ENCODE measurements at places on chromosomes 4 and X. TPM values are rescaled to one million over a fixed set of nuclear protein-coding genes. Genes with fewer than 3 reads are reported as not detected.

DNA sequence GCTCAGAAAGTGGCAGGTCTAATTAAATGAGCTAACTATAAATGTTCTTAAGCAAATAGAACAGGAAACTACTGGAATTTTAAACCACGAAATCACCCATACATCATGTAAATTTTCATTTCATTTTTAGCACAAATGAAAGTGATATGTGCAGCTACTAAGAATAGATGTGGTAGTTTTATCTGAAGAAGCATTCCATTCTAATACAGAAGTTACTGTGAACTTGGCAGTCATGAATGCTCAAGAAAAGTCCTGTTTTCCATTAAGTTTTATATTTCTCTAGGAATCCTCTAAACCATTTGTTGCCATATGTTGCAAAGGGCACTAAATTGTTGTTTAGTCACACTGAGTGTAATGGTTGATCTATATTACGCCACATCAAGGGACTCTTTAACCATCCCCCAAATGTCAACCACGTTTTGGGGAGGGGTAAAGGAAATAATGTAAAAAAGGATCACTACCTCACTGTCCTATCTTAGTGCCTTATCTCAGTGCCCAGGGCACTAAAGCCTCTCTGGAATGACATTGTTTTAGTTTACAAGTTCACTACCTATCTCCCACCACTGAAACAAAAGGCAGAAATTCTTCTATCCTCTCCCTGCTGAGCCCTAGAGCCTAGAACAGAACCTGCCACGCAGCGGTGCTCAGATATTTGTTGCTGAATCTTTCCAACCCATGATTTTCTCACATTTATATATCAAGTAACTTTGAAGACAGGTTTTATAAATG, 118.0 kb downstream of the SHISA3 start:
- DNase-seq: no peak

GRCh38 chr4:152635851-152636250, 43.9 kb downstream of the TMEM154 start:
- DNase-seq: no peak

DNA sequence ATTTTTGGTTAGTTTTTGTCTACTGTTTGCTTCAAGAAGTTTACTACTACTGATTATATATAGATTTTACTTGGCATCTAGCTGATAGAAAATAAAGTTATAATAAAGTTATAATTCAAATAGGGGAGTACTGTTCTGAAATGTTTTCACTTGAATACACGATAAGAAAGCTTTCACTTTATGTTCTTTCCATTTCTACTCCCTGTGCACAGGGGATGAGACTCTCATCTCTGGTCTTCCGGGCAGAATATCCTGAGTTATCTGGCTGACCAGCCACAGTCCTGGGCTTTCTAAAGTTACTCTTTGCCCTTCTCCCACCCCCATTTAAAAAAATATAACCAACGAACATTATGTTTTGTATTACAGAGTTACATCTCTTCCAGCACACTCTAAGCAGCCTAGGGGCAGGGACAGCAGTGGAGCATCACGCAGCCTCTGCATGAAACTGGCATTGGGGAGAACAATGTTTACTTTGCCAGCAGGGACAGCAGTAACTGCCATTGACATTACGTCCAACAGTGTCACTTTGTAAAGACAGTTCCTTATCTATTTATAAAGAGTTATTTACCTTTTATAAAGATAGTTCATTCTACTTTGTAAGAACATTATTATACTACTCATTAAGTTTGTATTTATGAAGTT, 64.3 kb downstream of the METTL14 start:
- no peak for DNase-seq

DNA sequence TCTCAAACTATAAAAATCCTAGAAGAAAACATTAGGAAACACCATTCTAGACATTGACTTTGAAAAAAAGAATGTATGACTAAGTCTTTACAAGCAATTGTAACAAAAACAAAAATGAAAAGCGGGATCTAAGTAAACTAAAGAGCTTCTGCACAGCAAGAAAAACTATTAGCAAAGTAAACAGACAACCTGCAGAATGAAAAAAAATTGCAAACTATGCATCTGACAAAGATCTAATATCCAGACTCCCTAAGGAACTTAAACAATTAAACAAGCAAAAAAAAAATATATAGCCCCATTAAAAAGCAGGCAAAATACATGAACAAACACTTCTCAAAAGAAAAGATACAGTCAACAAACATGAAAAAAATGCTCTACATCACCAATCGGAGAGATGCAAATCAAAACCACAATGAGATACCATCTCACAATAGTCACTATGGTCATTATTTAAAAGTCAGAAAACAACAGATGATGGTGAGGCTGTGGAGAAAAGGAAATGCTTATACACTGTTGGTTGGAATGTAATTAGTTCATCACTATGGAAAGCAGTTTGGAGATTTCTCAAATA, 168.1 kb downstream of the EPHA5 start:
- peak; percentile 83 for DNase-seq

DNA sequence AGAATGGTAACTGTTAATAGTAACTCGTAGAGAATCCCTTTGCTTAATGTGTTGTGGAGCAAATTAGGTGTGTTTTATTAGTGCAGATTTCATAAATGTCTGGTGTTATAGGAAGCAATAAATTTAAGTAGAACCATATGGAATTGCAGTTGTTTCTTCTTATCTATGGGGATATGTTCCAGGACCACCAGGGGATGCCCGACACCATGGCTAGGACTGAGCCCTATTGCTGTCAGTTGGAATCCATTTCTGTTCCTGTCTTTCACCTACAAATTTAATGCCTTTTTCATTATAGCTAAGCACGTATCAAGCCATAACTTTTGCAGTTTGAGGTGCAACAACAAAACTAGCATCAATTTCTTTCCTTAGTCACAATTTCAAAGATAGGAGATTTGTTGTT, 72.5 kb downstream of the DDIT4L start:
- DNase-seq: no peak

- no peak for DNase-seq
These were observed 2140.1 kb upstream of the AGA start for GRCh38 chr4:179582164-179582905.

Gene STOX2
- not detected for total RNA-seq

Gene ANXA3
- 125 TPM for total RNA-seq

Gene SHOX
- not detected for total RNA-seq

Measured in SJSA1 (cell line).